ENCODE measurements at places on chromosomes 2 and 18.

DNA sequence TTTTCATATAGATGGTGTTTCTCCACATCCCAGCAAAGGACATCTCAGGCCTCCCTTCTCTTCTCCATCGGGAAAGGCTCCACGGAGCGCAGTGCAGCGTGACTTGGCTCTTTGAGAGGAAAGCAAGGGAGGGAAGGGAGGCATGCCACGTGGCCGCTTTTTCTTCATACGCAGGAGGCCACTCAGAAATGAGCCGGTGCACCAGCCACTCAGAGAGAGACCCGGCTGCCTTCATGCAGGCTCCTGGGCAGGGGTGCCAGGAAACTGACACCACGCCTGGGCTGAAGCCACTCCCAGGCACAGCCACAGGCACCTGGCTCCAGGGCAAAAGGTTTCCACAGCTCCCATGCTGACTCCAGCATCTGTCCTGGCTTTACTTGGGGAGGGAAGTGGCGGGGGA lies 11.1 kb upstream of the LOXHD1 start:
- DNase-seq, result no peak

- DNase-seq, result no peak
Observed at GRCh38 chr18:44857744-44858491, 177.2 kb downstream of the SETBP1 start.

DNA sequence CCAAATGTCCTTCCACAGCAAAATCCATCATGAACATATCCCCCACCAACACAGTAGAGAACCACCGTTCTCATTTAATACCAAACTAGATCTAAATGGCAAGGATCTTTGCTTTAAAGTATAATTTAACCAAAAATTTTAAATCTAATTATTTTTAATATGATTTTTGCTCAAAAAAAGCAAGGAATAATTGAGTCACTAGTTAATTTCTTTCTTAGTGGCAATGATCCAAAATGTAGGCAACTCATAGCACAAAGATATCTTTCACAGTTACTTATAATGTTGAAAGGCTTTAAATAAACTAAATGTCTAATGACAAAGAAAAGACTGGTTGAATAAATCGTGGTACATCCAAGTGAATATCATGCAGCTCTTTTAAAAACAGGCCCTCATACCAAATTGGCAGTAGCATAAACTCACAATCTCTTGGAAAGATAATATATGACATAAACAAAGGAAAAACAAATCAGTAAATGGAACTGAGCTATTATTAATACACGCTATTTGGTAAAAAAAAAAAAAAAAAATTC lies 20.3 kb downstream of the PTPN2 start:
- no peak for DNase-seq

DNA sequence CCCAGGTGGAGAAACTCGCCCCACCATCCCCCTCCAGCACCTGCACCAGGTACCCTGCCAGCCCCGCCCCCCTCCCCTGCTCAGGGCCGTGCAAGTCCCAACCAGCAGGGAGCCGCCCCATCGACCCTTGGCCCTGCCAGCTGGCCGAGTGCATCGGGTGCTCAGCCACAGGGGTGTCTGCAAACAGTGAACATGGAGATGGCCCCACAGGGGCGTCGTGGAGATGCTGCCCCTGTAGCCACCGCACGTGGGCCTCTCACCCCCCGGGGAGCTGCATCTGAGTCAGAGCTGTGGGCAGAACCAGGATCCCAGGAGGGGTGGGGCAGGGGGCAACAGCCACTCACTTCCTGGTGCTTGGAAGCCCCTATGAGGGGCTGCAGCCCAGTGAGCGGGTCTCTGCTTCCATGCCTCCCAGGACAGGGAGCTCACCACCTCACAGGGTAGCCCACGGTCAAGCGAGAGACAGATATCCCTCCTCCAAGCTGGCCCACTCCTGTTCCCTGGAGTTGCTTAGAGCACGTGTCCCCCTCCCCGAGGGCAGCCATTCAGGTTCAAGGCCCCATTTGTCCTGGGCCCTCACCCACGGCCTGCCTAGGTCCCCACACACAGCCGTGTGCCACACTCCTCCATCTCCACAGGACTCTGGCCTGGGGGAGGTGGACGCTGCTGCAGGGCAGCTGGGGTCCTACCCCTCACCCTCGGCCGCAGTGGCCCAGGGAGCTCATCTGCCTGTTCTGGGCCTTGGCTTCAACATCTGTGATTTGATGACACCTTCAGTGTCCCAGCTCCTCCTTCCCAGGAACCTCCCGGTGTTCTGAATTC lies 1.1 kb upstream of the MAB21L4 start:
- DNase-seq, result no peak

DNA sequence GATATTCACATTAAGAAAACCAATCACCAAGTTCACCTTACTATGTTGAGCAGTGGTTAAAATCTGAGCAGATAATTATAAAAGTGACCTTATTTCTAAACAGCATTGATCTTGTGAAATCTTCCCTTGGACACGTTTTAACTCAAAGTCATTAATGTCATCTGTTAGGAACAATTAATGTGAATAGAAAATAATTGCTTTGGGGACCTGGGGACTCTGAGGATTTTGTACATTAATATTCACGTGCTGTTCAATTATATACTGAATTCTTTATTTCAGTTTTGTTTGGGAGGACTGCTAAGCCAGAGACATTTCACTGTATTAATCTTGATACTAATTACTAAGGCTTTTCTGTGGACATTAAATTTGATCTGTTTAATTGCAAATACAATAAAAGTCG lies 127.1 kb upstream of the LYPD1 start:
- no peak for DNase-seq

- peak; percentile 90 for DNase-seq
Observed at GRCh38 chr2:232327105-232328031, 51.2 kb upstream of the ALPP start.

- DNase-seq, result peak; percentile 60
Observed at GRCh38 chr2:96556441-96557330, 20.1 kb downstream of the ARID5A start.

DNA sequence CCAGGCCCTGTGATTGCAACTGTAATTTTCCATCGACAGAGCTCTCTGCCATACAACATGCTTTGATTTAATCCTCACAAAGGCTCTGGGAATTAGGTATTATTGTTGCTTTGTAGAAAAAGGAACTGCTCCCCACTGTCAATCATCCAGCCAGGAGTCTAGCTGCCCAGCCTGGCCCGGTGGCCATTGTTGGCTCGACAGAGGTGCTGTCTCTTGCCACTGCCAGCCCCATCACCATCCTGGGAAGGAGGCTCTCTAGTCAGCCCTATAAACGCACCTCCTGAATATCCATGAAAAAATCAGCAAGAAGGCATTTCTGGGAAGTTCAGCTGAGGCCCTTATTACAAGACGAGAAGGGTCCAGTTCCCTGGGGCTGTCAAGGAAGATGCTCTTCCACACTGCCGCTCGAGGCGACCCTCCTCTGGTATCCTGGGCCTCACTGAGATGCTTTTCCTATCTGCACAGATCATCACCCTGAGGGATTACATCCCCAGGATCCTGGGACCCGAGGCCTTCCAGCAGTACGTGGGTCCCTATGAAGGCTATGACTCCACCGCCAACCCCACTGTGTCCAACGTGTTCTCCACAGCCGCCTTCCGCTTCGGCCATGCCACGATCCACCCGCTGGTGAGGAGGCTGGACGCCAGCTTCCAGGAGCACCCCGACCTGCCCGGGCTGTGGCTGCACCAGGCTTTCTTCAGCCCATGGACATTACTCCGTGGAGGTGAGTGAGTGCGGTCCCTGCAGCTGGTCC lies 71.0 kb downstream of the TPO start:
- DNase-seq, result no peak

DNA sequence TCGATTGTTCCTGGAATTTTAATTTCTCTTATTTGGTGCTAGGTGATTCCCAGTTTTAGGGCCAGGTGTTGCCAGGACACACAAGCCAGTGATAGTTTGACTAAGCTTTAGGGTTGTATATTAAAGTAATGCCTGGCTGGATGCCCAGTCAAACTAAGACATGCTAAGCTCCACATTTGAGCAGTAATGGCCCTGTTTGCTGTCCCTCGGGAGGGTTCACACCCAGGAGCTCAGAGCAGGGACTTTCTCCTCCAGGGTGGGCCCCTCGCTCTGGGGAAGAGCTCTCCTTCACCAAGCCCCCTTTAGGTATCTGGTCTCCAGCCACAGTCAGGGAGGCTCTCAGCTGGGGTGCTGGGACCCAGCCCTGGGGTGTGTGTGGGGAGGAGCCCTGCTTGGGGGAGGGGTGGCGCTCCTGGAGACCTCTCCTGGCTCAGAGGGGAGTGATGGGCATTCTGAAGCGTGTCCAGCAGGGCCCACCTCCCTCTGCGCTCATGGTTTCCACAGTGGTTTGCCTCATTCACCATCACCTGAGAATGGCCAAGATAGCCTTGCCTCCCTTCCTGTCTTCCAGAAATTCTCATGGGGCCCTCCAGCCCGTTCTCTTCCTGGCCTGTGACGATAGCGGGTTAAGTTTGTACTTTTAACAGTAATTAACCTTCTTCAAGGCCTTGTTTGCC lies 31.7 kb downstream of the INPP4A start:
- peak; percentile 17 for DNase-seq

DNA sequence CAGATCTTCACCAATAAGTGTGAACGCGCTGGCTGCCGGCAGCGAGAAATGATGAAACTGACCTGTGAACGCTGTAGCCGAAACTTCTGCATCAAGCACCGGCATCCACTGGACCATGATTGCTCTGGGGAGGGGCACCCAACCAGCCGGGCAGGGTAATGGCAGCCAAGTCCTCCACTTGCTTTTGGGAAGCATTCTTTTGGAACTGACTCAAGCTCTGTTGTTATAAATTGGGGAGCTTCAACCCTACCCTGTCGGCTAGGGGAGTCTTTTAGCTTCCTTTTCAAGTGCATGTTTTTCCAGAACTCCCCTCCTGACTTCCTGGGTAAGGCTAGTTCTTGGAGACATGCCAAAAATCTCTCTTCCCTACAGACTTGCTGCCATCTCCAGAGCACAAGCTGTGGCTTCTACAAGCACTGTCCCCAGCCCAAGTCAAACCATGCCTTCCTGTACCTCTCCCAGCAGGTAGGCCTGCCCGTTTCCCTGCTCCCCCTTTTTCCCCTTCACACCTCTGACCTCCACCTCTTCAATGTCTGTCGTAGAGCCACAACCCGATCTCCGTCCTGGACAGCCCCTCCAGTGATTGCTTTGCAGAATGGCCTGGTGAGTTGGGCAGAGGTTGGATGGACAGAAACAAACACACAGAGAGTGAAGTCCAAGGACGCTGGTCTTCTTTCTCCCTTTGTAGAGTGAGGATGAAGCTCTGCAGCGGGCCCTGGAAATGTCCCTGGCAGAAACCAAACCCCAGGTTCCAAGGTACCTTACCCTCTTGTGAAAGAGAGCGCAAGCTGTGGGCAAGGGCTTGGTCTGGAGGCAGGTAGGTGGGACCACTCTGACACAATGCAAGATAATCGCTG lies 1.5 kb downstream of the ZFAND2B start:
- no peak for DNase-seq

DNA sequence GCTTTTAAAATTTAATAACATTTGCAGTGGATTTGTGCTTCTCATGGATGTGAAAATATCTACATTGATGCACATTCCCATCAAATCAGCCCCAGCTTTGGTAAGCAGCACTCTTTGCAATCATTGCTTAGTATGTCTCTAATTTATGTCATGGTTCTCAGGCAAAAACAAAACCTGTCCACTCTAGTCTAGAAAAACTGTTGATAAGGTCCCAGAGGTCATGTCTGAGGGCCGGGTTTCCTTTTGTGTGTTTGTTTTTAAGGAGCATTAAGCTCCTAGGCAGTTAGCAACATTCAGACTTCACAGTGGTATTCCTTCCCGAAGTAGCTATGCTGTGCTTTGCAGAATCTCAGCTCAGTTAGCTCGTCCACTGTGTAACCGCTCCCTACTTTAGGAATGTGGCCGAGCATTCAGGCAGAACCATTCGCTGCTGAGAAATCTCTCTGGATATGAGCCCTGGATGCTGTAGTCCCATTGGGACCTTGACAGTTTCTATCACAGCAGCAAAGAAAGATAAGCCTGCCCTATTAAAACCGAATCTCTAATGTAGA lies 4.0 kb downstream of the DIPK1C start:
- DNase-seq, result no peak

GRCh38 chr2:100852447-100852846 lies 32.5 kb downstream of the NPAS2 start:
- DNase-seq, result no peak

DNA sequence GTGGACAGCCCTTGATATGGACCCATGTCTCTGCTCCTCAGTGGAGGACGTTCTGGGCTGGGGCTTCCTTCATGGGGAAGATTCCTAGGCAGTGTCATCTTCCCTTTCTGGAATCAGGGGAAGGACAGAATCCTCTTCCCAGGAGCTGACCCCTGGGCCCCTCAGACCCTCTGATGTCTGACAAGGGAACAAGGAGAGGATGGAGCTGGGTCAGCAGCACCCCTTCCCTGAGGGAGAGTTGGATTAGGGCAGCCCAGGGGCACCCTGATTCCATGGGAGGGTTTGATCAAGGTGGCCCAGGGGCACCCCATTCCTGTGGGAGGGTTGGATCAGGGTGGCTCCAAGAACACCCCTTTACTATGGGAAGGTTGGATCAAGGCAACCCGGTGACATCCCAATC lies 86.5 kb downstream of the ACKR3 start:
- DNase-seq, result no peak

DNA sequence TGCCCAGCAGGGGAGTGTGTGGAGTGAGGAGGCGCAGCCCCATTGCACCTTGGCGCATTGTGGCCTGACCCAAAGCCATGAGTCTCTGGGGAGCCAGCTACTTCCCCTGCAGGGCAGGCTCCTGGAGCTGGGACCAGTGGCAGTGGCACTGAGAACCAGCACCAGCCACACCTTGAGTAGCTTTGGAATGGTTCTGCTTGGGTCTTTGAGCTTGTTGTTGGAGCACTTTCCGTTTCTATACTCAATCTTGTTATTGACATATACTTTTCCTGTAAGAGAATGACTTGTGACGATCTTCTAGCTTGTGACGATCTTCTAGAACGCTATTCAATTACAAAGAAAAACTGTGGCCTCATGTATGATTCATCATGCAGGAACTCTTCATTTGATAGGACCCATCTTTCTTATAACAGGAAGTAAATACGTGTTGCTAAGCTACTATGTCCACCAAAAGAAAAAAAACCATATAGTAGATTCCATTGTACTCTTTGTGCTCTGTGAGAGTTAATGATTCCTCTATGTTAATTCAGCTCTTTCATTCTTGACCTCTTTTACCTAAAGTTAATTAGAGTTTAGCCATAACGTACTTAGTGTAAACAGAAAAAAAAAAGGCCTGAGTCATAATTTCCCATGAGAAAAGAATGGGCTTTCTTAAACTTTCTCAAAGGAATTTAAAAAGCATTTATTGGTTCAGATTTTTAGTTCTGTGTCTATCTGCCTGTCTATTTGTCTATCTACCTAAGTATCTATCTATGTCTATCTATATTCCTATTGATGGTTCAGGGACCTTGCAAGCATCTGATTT lies 113.1 kb downstream of the GATA6 start:
- peak; percentile 6 for DNase-seq

- DNase-seq, result no peak
Observed at GRCh38 chr18:50548160-50548559, 11.7 kb upstream of the MAPK4 start.

DNA sequence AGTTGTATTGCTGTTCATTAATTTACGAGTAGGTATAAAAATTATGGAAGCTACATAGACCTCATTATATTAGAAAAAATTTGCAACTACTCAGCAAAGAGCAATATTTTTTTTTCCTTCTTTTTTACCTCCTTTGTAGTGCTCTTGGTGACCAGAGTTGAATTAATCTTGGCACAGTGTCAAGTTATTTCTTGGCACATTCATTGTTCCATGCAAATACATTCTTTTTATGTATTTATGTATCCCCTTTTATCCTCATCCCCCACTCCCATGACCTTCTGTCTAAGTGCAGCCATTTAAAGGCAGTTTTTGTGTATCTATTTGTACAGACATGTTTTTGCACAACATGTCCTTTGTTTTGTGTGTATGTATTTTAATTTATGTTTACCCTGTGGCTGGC lies 224.5 kb downstream of the CCDC102B start:
- no peak for DNase-seq

- no peak for DNase-seq
Observed at GRCh38 chr2:123380370-123380935, 644.6 kb upstream of the CNTNAP5 start.

Measured in stimulated activated naive CD8-positive, alpha-beta T cell treated with anti-CD3 and anti-CD28 coated beads, Interleukin-15, Interleukin-2, amounts not matched to agents 100 U/mL and 50 U/mL, for 24 hours (primary cell).